H1 (cell line): ENCODE measurements at places on chromosomes 1 and 21.

GRCh38 chr1:53740621-53741105, 1.7 kb upstream of the GLIS1 start:
- no peak overlapping the region for H3K4me3 ChIP-seq
- H3K27ac ChIP-seq, result no peak overlapping the region
- H3K4me1 ChIP-seq, result peaks cover 3% of the 10 kb centered on the region; the same call in 1 of the 2 replicates
- DNase-seq, result no peak

DNA sequence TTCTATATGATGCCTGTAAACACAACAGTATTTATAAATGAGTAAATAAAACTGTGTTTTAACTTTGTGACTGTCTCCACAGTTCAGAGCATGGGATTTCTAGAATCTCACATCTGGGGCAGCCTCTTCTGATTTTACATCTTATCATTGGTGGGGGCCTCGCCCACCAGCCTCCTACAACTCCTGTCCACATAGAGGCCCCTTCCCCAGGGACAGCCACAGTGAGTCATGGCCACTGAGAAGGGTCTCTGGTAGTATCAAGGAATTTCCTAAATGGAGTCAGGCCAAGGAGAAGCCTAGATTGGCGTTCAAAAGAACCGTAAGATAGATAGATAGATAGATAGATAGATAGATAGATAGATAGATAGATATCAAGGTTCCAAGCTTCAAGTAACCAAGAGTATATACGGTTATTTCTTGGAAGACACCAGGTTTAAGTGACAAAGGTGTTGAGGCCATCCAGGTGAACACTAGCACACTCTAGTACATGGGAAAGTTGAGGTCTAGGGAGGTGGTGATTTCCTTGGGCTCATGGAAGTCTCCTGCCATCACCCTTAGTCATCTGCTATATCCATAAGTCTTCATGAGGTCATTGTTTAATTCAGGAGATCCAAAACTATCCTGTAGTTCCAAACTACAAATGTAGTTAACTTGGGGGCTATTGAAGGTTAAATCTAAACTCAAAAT, 121.6 kb downstream of the SYT2 start:
- no peak overlapping the region for H3K27ac ChIP-seq
- no peaks in the 10 kb centered on the region for H3K27me3 ChIP-seq
- H3K4me3 ChIP-seq, result no peak overlapping the region
- no peaks in the 10 kb centered on the region for H3K4me1 ChIP-seq

- no peaks in the 10 kb centered on the region for H3K27me3 ChIP-seq
- H3K4me1 ChIP-seq, result peaks cover 7% of the 10 kb centered on the region; the same call in 1 of the 2 replicates
- no peak overlapping the region for H3K4me3 ChIP-seq
- no peaks in the 10 kb centered on the region for H3K36me3 ChIP-seq
Measured at GRCh38 chr1:224591326-224591725, 24.8 kb upstream of the CNIH3 start.

GRCh38 chr1:177044390-177044789, 120.1 kb downstream of the ASTN1 start:
- no peaks in the 10 kb centered on the region for H3K36me3 ChIP-seq
- DNase-seq, result peak; percentile 46
- peak overlapping the region; percentile 33; the same call in 1 of the 2 replicates for H3K4me3 ChIP-seq
- H3K27ac ChIP-seq, result no peak overlapping the region
- peaks cover 5% of the 10 kb centered on the region; the same call in 1 of the 2 replicates for H3K4me1 ChIP-seq

- DNase-seq, result no peak
- no peak overlapping the region for H3K27ac ChIP-seq
- no peak overlapping the region for H3K4me3 ChIP-seq
- 0 out of 2 replicates have a peak, but pooled peaks cover 2% of the 10 kb centered on the region for H3K4me1 ChIP-seq
- no peaks in the 10 kb centered on the region for H3K27me3 ChIP-seq
- H3K36me3 ChIP-seq, result no peaks in the 10 kb centered on the region
Measured at GRCh38 chr1:89350298-89350697, 13.6 kb upstream of the GBP6 start.

- H3K36me3 ChIP-seq, result peaks cover 10% of the 10 kb centered on the region
- H3K27ac ChIP-seq, result peak overlapping the region; percentile 93
- H3K4me1 ChIP-seq, result peaks cover 3% of the 10 kb centered on the region; the same call in 1 of the 2 replicates
- peak overlapping the region; percentile 100 for H3K4me3 ChIP-seq
- H3K27me3 ChIP-seq, result no peaks in the 10 kb centered on the region
- DNase-seq, result no peak
Measured at GRCh38 chr1:244865028-244865371, 657 bp upstream of the HNRNPU start.
